K562 (cell line): ENCODE measurements at places on chromosomes 5 and 9. TPM values are rescaled to one million over a fixed set of nuclear protein-coding genes. Genes with fewer than 3 reads are reported as not detected.

The IL4 gene
- total RNA-seq = not detected in 2 replicates

The IPO11 gene
- 96.0 and 101 TPM in 2 replicates for total RNA-seq

The DRD1 gene
- total RNA-seq = not detected in 2 replicates

The SPATA31A3 gene
- not detected in 2 replicates for total RNA-seq

The PCDHGA8 gene
- 0.07 and 0.18 TPM in 2 replicates for total RNA-seq
